ENCODE measurements at places on chromosomes 2 and 18. TPM values are rescaled to one million over a fixed set of nuclear protein-coding genes. Genes with fewer than 3 reads are reported as not detected.

Gene CPO
- not detected for total RNA-seq

Gene DSC3
- total RNA-seq, result 15.7 TPM

GRCh38 chr2:195534971-195535370 lies 122.1 kb upstream of the SLC39A10 start:
- H3K27ac ChIP-seq, result no peak overlapping the region
- no peaks in the 10 kb centered on the region for H3K27me3 ChIP-seq
- no peaks in the 10 kb centered on the region for H3K4me1 ChIP-seq
- H3K4me3 ChIP-seq, result no peak overlapping the region
- H3K36me3 ChIP-seq, result no peaks in the 10 kb centered on the region

Gene FARSB
- total RNA-seq, result 14.9 TPM

Gene ACTG2
- total RNA-seq, result 1,273 TPM

- no peaks in the 10 kb centered on the region for H3K36me3 ChIP-seq
- H3K4me1 ChIP-seq, result no peaks in the 10 kb centered on the region
- DNase-seq, result no peak
Measured at GRCh38 chr18:22268641-22269128, 99.3 kb downstream of the GATA6 start.

- H3K4me1 ChIP-seq, result peaks cover 12% of the 10 kb centered on the region
- no peaks in the 10 kb centered on the region for H3K36me3 ChIP-seq
- DNase-seq, result no peak
- no peak overlapping the region for H3K4me3 ChIP-seq
Measured at GRCh38 chr2:108589781-108590180, 55.5 kb downstream of the LIMS1 start.

DNA sequence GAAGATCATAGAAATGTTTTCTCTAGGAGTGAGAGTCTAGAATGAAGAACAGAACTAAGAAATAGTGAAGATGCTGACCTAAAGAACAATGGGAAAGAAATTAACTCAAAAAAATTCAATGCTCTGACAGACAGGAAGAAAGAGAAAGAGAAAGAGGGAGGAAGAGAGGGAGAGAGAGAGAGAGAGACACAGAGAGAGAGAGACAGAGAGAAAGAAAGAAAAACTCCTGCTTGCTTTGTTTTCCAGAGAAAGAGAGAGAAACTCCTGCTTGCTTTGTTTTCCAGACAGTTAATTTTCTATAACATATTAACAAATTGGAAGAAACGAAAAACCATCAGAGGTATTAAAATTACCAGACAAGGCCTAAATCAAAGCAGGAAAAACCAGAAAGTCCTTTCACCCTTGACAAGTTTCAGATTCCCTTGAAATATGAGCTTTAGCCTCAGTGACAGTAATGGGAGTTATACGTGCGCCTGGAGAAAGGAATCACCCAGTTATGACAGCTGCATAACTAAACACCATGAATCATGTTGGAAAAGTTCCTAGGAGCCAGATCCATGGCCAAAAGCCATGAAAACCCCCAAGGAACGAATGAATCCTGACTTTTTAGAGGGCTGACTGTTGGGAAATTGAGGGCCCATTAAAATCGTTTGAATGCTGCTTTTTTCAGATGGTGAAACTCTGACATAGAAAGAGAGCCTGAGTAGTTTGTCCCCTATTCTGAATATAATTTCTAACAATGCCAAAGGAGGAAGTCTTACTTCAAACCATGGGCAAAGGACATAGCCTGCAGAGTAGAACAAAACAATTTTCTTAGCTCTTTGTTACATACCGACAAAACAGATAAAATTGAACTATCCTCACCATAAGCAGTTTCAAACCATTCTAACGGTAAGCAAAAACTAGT lies 228.6 kb upstream of the CHST9 start:
- DNase-seq, result peak; percentile 26
- no peaks in the 10 kb centered on the region for H3K4me1 ChIP-seq
- H3K27me3 ChIP-seq, result no peaks in the 10 kb centered on the region

DNA sequence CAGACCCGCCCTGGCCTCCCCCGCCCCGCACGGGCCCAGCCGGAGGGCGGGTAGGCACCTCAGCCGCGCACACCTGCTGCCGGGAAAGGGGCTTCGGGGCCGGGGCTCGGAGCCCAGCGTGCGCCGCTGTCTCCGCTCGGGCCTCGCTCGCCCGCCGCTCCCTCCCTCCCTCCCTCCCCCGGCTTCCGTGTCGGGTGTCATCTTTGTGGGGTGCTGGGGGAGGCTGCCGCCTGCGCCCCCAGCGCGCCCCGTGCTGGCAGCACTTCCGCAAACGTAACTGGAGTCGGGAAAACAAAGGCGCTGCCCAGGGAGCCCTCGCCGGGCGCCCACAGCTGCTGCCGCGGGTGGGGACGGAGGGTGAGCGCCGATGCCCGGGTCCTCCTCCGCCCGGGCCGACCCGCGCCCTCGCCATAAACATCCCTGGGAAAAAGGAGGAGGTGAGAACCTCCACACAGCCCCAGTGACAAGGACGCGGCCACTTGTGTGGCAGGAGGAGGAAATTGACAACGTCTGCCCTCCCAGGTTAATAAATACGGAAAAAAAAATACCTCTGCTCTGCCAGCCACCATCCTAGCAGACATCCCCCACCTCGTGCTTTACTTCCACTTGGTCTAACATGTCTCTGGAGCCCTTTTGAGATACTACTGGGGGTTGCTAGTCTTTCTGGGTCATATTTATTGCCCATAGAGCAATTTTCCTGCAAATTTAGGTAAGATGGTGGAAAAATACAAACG lies 550 bp downstream of the MFSD6 start:
- DNase-seq, result peak; percentile 43
- H3K27ac ChIP-seq, result peak overlapping the region; percentile 80
- H3K36me3 ChIP-seq, result no peaks in the 10 kb centered on the region
- peak overlapping the region; percentile 87 for H3K4me3 ChIP-seq
- no peaks in the 10 kb centered on the region for H3K27me3 ChIP-seq

- H3K36me3 ChIP-seq, result no peaks in the 10 kb centered on the region
- no peaks in the 10 kb centered on the region for H3K4me1 ChIP-seq
- DNase-seq, result no peak
- peak overlapping the region; percentile 88 for H3K27ac ChIP-seq
- no peak overlapping the region for H3K4me3 ChIP-seq
- H3K27me3 ChIP-seq, result no peaks in the 10 kb centered on the region
Measured at GRCh38 chr18:48961547-48961946, 10.8 kb upstream of the SMAD7 start.

DNA sequence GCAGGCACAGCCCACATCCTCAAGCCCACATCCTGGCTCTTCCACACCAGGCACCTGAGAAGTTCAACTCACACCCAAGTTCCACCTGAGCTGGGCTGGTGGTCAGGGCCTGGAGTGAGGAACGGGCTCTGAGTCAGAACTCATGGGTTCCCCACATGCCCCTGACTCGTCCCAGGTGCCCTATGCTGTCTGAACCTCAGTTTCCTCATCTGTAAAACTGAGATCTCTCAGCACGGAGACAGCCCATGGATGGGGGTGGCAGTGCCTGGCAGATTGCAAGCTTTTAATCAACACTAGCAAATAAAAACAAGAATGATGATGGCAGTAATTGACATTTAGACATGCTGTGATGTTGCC lies 307.8 kb downstream of the NDUFA10 start:
- peak; percentile 5 for DNase-seq
- H3K36me3 ChIP-seq, result no peaks in the 10 kb centered on the region
- no peak overlapping the region for H3K4me3 ChIP-seq
- peaks cover 3% of the 10 kb centered on the region for H3K4me1 ChIP-seq
- no peaks in the 10 kb centered on the region for H3K27me3 ChIP-seq

Gene SRSF7
- 103 TPM for total RNA-seq

- H3K27me3 ChIP-seq, result no peaks in the 10 kb centered on the region
- no peak overlapping the region for H3K27ac ChIP-seq
- no peaks in the 10 kb centered on the region for H3K4me1 ChIP-seq
- no peak overlapping the region for H3K4me3 ChIP-seq
- no peak for DNase-seq
Measured at GRCh38 chr2:239258248-239258647, 142.6 kb downstream of the HDAC4 start.

- no peaks in the 10 kb centered on the region for H3K36me3 ChIP-seq
- no peaks in the 10 kb centered on the region for H3K27me3 ChIP-seq
- DNase-seq, result no peak
- H3K4me3 ChIP-seq, result no peak overlapping the region
- no peak overlapping the region for H3K27ac ChIP-seq
Measured at GRCh38 chr18:12007063-12007462, 25.8 kb downstream of the IMPA2 start.

DNA sequence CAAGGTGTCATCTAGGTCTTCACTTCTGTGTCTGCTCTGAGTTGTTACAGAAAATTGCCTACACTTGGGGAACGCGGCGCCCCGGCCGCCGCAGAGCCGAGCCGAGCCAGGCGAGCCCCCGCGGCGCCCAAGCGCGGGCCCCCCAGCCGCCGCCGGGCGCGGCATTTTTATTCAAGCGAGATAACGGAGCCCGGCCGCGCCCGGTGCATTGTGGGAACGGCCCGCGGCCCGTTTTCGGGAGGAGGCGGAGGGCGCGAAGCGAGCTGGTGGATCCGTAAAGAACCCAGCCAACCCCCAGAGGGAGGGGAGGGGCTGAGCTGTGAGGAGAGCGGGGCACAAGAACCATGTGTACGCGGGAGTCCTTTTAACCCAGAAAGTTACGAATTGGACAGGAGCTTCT lies 191.8 kb downstream of the FTCDNL1 start:
- H3K4me3 ChIP-seq, result peak overlapping the region; percentile 19
- H3K36me3 ChIP-seq, result no peaks in the 10 kb centered on the region
- H3K27me3 ChIP-seq, result no peaks in the 10 kb centered on the region
- peak; percentile 23 for DNase-seq
- no peak overlapping the region for H3K27ac ChIP-seq
- no peaks in the 10 kb centered on the region for H3K4me1 ChIP-seq

- H3K27ac ChIP-seq, result no peak overlapping the region
- DNase-seq, result no peak
- H3K4me1 ChIP-seq, result no peaks in the 10 kb centered on the region
- H3K36me3 ChIP-seq, result no peaks in the 10 kb centered on the region
Measured at GRCh38 chr2:57156231-57156924, 890.2 kb upstream of the VRK2 start.

DNA sequence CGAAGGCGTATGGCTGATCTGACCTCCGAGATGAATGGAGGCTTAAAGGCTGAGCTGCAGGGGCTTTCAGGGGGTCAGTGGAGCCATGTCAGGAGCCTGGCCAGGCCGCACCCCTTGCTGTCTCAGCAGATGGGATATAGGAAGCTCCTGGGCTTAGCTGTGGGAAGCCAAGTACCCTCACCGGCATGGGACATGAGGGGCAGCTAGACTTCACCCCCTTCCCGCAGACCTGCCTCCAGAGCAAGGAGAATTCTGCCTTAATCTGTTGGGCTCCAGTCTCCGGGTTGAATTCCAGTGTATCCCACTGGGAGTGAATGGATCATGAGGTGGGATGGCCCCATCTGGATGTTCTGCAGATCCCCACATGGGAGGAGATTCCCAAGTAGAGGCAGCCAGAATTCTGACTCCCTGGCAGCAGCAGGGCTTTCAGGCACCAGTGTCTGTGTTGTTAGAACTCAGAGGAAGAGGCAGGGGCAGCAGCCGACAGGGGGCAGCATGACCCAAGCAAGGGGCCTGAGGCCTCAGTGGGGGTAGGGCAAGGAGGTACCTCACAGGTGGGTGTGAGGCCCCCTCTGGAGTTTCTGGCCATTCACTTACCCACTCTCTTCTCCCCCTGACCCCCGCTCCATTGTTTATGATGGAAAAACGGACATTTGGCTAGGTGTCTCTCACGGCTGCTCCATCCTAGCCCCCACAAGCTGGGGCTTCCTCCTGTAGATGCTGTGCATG lies 19.1 kb downstream of the CAPG start:
- no peak overlapping the region for H3K4me3 ChIP-seq
- no peaks in the 10 kb centered on the region for H3K36me3 ChIP-seq
- peak; percentile 57 for DNase-seq
- H3K27me3 ChIP-seq, result no peaks in the 10 kb centered on the region

Gene DES
- 578 TPM for total RNA-seq

Gene FAM228B
- 25.1 TPM for total RNA-seq

DNA sequence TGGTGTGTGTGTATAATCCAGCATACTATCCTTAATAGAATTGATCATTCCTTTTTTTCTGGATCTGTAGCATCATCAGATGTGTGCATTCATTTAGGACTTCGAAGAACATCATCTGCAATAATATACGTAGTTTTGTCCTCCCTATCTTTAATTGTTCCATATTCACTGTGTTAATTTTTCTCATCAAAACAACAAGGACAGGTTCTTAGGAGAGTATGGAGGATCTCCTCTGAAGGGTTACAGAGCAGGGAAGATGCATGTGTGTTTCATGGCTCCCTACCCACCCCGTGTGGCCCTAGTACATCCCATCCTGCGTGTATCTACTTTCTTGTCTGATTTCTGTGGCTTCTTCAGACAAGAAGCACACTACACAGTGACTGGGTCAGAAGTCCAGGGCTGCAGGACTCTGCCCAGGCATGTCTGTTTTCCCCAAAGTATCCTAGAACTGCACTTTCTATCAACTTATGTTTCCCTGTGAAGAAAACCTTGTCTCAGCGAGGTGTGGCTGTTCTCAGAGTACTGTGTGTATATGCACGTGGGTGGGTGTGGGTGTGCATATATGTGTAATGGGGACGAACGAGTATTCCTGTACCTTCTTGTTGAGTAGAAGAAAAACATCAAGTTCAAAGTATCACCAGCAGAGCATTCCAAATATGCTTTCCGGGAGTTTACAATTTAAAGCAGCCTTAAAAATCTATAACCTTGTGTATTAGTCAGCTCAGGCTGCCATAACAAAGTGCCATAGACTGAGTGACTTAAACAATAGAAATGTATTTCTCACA lies 220.4 kb upstream of the FOSL2 start:
- DNase-seq, result no peak
- H3K4me1 ChIP-seq, result no peaks in the 10 kb centered on the region
- no peak overlapping the region for H3K4me3 ChIP-seq

GRCh38 chr2:225574582-225575138 lies 175.2 kb downstream of the NYAP2 start:
- H3K27ac ChIP-seq, result no peak overlapping the region
- no peaks in the 10 kb centered on the region for H3K36me3 ChIP-seq
- H3K4me1 ChIP-seq, result no peaks in the 10 kb centered on the region
- no peak overlapping the region for H3K4me3 ChIP-seq
- H3K27me3 ChIP-seq, result no peaks in the 10 kb centered on the region
- no peak for DNase-seq

DNA sequence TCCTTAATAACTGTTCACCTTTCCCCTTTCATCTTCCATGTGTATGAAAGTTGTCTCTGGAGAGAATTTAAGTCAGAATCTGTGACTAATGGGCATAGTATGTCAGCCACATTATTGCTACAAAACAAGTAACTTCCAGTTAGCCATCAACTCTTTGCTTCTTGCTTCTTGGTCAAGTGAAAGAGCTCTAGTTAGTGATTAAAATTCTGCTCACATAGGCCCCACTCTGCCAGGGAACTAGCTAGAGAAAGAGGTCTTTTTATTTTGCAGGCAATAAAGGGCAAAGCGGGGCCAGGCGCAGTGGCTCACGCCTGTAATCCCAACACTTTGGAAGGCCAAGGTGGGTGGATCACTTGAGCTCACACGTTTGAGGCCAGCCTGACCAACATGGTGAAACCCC lies 64.6 kb downstream of the COLEC12 start:
- DNase-seq, result no peak
- H3K36me3 ChIP-seq, result no peaks in the 10 kb centered on the region
- no peak overlapping the region for H3K4me3 ChIP-seq
- no peak overlapping the region for H3K27ac ChIP-seq

Gene MERTK
- total RNA-seq, result 36.6 TPM
